Stimulated activated CD4-positive, alpha-beta T cell treated with anti-CD3 and anti-CD28 coated beads, Interleukin-4, amount 100 ng/mL, for 48 hours (primary cell): ENCODE measurements at places on chromosomes 11 and 22.

DNA sequence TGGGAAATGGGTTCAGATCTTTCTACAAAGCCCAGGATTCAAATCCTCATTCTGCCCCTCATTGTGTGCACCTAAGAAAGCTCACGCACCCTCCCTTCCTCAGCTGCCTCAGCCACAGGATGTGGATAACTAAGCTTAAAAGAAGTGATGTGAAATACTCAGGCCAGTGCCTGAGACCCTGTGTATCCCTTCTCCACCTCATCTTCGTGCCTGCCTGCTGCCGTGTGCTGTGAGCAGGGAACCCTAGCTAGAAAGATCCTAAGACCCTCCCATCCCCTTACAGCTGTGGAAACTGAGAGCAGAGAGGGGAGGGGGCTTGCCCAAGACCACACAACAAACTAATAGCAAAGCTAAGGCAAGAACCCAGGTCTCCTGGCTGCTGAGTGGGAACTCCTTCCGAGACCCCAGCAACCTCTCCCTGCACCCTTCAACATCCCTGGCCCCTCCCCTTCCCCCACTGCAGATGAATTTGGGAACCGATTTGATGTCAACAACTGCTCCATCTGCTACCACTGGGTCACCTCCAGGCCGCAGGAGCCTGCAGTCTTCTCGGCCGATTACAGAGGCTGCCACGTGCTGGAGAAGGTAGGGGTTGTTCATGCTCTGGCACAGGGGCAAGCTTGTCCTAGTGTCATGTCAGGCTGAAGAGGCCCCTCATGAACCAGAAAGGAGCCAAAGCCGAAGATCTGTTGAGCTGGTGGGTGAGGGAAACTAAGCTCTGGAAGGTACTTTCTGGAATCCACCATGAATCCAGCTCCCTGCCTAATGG is 1.5 kb downstream of the ZP1 start:
- no peak for DNase-seq

DNA sequence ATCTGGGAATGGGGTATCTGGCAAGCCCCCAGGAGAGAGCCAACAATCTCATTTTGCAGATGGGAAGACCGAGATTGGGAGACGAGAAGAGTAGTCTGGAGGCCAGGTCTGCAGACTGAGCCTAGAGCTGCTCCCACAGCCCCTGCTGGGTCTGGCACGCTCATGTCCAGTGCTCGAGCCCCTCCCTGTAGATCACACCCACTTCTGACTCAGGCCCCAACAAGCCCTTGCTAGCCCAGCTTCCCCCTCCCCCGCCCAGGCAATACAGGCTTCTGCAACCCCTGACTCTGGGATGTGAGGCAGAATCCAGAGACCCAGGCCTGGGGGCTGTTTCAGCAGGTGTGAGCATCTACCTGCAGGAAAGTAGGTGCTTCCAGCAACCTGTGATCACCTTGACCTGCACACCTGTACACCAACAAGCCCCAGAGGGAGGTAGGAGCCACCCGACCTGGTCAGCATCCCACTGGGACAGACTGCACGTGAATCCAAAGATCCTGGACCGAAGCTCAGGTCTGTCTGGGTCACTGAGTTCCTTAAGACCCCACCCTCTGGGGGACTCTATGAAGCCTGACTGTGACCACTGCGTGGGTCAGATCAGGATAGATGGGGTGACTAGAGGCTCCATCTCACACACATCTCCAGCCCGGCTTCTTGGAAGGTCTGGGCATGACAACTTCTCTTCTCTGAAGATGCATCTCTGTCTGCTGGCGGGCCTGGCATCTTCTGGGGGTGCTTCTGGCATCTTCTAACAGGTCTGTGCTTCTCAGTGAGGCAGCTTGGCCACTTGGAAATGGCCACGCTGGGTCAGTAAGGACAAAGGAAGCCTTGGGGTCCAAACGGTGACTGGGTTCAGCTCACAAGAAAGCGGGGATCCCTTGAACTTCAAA is 29.3 kb downstream of the LINC01488 start:
- no peak for DNase-seq

DNA sequence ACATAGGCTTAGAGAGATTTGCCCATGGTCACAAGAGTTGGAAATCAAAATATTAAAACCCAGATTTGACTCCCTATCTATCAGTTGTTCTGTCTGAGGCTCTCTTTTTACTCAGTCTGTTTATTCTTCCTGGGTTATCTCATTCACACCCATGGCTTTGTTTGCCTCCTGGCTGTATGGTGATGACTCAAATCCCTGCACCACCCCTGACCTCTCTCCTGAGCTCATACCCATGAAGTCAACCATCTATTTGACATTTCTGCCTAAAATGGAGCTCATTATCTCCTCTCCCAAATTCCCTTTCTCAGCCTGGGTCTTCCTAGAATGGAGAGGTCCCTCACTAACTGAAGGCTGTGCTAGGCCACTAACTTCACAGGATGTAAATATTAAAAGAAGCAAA is 27.8 kb upstream of the CCDC134 start:
- no peak for DNase-seq

GRCh38 chr11:19426756-19427403 is 186.1 kb upstream of the E2F8 start:
- no peak for DNase-seq

- no peak for DNase-seq
These were observed 18.1 kb downstream of the THY1 start for GRCh38 chr11:119404872-119405271.

- no peak for DNase-seq
These were observed 13.9 kb upstream of the MOGAT2 start for GRCh38 chr11:75703695-75704237.

DNA sequence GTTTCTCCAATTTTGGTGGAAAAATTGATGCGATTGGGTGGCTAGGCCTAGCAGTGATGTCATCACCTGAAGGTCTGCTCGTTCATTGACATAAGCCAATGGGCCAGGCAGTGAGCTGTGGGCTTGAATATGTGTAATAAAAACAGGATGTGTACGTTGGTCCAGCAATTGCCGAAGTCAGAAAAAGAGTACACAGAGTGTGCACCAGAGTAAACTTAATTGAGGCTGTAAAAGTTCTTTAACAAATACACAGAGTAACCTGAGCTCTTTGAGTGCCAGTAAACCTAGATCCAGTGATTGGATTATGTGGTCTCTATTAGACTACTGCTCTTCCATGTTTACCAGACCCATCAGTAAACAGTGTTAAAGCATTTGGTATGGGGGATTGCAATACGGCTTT is 13.0 kb upstream of the GLYATL1 start:
- no peak for DNase-seq

- DNase-seq: no peak
These were observed 70.1 kb downstream of the PDE3B start for GRCh38 chr11:14713496-14714244.

GRCh38 chr11:12158909-12159308 is 48.5 kb downstream of the MICAL2 start:
- DNase-seq: no peak

DNA sequence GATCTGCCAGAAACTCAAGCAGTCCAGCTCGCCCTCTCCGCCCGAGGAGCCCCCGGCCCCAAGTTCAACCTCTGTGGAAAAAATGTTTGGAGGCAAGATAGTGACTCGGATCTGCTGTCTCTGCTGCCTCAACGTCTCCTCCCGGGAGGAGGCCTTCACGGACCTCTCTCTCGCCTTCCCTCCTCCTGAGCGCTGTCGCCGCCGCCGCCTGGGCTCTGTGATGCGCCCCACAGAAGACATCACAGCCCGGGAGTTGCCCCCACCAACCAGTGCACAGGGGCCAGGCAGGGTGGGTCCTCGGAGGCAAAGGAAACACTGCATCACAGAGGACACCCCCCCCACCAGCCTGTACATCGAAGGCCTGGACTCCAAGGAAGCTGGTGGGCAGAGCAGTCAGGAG is 20.8 kb downstream of the USP35 start:
- DNase-seq: no peak

GRCh38 chr22:34255042-34255441 is 334.8 kb upstream of the LARGE1 start:
- DNase-seq: no peak

DNA sequence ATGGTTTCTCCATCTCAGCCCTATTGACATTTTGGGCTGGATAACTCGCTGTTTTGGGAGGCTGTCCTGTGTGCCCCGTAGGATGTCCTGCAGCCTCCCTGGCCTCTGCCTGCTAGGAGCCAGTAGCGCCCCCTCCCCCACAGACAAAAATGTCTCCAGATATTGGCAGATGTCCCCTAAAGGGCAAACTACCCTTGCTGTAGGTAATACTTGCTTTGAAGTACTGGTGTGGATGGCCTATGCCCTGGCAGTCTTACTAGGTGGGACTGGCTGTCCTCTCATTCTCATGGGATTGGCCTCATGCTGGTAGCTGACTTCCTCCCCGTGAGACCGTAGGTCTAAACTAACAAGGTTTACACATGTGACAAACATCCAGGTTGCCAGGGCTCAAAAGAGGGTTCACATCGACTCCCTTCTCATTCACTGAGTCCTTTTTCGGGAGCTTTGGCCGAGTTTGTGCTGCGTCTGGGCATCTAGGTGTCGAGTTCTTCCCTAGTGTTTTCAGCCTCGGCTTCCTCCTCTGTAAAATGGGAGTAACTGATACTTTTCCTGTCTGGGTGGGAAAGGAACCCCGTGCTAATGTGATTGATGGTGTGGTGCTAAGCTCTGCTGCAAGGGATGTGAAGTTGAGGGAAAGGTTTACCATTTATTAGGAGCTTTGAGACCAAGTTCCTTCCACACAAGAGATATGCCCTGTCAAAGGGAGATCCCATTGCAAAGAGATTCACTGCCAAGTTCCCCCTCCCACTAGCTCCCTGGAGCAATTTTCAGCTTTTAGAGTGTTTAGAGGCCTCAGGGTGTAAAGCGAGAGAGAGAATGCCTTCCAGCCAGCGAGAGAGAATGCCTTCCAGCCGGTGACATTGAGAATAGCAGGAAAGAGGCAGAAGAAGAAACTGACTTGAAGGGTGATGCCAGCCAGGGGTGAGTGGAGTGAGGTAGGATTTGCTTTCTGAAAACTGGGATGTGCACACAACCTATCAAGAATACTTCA is 17.0 kb downstream of the PTPRJ start:
- no peak for DNase-seq

GRCh38 chr22:47474895-47475294 is 712.4 kb downstream of the TBC1D22A start:
- DNase-seq: no peak

DNA sequence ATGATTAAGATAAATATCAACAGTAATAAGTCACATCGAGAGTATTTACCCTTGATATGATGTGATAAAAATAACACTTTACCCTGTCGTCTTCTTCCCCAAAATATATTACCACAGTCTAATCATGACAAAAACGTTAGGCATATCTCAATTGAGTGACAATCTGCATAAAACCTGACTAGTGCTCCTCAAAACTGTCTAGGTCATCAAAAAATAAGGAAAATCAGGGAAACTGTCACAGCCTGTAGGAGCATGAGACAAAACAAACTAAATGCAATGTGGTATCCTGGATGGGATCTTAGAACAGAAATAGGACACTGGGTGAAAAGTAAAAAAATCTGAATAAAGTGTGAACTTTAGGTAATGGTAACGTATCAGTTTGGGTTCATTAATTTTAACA is 19.4 kb upstream of the ANO5 start:
- DNase-seq: no peak

GRCh38 chr11:110894224-110894623 is 182.0 kb upstream of the ARHGAP20 start:
- DNase-seq: no peak

- no peak for DNase-seq
These were observed 4.2 kb downstream of the THYN1 start for GRCh38 chr11:134248910-134249480.

DNA sequence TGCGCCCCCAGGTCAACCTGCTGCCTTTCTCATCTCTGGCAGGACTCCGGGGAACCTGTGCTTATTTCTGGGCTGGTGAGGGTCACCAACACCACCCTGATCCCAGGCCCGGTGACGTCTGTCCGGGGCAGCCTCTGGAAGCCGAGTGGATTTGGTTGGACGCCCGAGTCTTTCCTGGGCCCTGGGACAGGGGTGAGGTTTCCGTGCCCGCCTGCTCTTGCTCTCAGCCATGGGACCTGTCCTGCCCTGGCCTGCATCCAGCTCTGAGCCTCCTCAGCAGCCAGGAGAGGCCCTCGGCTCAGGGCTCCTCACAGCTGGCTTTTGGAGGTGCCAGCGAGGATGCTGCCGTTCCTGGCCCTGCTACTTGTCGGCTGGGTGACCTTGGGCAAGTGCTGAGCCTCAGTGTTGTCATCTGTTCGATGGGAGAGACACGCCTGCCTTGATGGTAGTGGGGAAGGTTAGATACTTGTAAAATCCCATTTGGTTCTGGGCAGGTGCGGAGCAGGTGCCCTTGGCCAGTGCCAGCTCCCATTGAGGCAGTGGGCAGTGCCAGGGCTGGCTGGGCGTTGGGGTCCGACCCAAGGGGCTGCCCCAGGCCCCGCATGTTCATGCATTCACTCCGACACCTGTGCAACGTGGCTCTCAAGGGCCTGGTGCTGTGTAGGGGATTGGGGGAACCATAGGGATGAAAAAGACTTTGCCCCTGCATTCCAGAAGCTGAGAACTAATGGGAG is 58.9 kb upstream of the THY1 start:
- DNase-seq: no peak

GRCh38 chr22:20569059-20570058 is 61.9 kb downstream of the MED15 start:
- DNase-seq: peak; percentile 42

GRCh38 chr11:66309475-66309874 is 7.4 kb downstream of the CD248 start:
- no peak for DNase-seq

DNA sequence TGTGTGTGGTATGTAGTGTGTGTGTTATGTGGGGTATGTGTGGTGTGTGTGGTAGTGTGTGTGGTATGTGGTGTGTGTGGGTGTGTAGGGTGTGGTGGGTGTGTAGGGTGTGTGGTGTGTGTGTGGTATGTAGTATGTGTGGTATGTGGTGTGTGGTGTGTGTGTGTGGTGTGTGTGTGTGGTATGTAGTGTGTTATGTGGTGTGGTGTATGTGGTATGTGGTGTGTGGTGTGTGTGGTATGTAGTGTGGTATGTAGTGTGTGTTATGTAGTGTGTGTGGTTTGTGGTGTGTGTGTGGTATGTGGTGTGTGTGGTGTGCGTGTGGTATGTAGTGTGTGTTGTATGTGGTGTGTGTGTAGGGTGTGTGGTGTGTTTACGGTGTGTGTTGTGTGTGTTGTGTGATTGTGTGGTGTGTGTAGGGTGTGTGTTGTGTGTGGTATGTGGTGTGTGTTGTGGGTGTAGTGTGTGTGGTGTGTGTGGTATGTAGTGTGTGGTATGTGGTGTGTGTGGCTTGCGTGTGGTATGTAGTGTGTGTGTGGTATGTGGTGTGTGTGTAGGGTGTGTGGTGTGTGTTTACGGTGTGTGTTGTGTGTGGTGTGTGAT is 4.2 kb upstream of the PPP6R2 start:
- no peak for DNase-seq

DNA sequence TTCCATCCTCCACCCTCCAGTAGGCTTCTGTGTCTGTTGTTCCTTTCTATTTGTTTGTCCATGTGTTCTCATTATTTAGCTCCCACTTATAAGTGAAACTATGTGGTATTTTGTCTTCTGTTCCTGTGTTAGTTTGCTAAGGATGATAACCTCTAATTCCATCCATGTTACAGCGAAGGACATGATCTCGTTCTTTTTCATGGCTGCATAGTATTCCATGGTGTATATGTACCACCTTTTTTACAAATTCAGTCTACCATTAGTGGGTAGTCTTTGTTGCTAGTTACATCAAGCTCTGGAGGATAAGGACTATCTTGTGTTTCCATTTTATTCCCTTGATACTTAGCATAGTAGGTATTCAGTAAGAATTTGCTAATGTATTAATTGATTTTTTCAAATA is 664.2 kb upstream of the FAT3 start:
- DNase-seq: no peak

GRCh38 chr11:129417458-129417857 is 41.8 kb downstream of the BARX2 start:
- DNase-seq: no peak
